ENCODE measurements at places on chromosomes 6 and 20. TPM values are rescaled to one million over a fixed set of nuclear protein-coding genes. Genes with fewer than 3 reads are reported as not detected.

The EYA2 gene
- total RNA-seq, result 3.0 TPM

The TMEM242 gene
- total RNA-seq, result 6.8 TPM

The ELOVL2 gene
- total RNA-seq, result 9.1 TPM

The DHX35 gene
- total RNA-seq, result 8.2 TPM

The MYT1 gene
- total RNA-seq, result 0.11 TPM

The UBE2C gene
- 249 TPM for total RNA-seq

The TEAD3 gene
- total RNA-seq, result 5.7 TPM

The HCK gene
- total RNA-seq, result 0.03 TPM

The QKI gene
- total RNA-seq, result 54.9 TPM

The RHAG gene
- 0.07 TPM for total RNA-seq

The SCRT2 gene
- not detected for total RNA-seq

The ZNF512B gene
- total RNA-seq, result 12.2 TPM

The MCHR2 gene
- not detected for total RNA-seq

The CCN6 gene
- not detected for total RNA-seq

The TRIM31 gene
- total RNA-seq, result 2.0 TPM

The RNGTT gene
- total RNA-seq, result 11.0 TPM

The ERVFRD-1 gene
- not detected for total RNA-seq

The NKAIN4 gene
- total RNA-seq, result 6.8 TPM

The SNX21 gene
- 11.6 TPM for total RNA-seq

The PAK5 gene
- total RNA-seq, result not detected

The KIF25 gene
- total RNA-seq, result 0.07 TPM

The PMEPA1 gene
- 408 TPM for total RNA-seq

All from A549 treated with DMSO at 1 μM for 4 hours (cell line).